Stimulated activated CD8-positive, alpha-beta memory T cell treated with anti-CD3 and anti-CD28 coated beads, Interleukin-4, amount 100 ng/mL, for 1 hour (primary cell): ENCODE measurements at places on chromosomes 16 and 17.
A peak's percentile ranks its signal among the peaks of the same experiment; 100 is the strongest.

- DNase-seq, result no peak
Measured at GRCh38 chr17:50947782-50948543, 81.8 kb upstream of the TOB1 start.

DNA sequence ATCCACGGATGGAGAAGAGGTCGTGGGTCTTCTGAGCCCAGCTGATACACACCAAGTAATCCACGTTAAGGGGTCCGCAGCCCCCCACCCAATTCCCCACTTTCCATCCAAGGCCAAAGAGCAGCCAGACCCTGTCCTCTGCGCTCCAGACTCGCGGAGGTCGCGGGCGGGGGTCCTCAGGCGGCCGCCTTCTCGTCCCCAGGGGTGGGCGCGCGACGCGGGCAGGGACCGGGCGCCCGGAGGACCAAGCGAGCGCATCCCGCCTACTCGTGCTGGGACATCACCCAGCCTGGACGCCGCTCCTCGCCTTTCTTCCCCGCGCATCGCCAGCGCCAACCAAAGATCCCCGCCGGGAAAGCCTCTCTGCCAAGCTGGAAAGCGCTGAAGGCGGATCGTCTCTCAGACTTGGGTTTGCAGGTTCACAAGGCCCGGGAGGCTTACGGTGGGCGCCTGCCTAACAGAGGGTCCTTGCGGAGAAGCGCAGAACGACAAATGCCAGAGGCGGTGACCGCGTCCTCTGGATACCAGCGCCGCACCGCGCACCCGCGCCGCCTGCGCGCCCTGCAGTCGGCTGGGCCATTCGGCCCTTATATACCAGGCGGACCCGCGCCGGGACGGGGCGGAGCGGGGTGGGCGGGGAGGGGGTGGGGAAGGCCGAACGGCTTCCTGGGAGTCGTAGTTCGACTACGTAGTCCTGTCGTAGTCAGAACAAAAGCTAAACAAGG is 471.6 kb downstream of the SOX9 start:
- peak; percentile 20 for DNase-seq

- DNase-seq, result no peak
Measured at GRCh38 chr17:80992948-80993624, 1.4 kb downstream of the CHMP6 start.

- DNase-seq, result no peak
Measured at GRCh38 chr17:28667870-28668269, 5.9 kb downstream of the SUPT6H start.

GRCh38 chr16:47144559-47144877 is 773 bp upstream of the NETO2 start:
- no peak for DNase-seq

DNA sequence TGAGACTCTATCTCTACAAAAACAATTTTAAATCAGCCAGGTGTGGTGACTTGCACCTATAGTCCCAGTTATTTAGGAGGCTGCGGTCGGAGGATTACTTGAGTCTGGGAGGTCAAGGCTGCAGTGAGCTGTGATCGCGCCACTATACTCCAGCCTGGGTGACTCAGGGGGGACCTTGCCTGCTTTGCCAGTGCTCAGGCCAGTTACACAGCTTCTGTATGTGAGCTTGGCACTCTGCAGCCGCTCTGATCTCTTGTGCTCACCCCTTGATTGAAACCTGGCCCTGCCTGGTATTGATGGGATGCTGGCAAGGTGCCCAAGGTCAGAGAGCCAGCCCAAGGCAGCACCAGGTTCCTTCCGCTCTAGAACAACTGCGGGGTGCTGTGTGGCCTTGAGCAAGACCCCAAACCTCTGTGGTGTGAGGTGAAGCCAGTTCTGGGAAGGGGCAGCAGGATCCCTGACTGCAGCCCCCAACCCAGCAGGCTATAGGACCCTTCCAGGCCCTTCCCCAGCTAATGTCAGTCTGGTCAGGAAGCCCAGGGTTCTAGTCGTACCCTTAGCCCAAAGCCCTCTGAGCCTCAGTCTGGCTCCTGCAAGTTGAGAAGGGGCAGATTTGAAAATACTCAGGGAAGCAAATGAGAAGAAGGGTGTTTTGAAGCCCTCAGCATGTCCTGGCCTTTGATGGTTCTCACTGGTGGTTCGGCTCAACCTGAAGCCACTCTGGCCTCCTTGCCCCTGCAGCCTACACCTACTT is 18.9 kb downstream of the MMP15 start:
- DNase-seq, result no peak

- no peak for DNase-seq
Measured at GRCh38 chr16:1201444-1201843, 23.6 kb downstream of the TPSG1 start.

DNA sequence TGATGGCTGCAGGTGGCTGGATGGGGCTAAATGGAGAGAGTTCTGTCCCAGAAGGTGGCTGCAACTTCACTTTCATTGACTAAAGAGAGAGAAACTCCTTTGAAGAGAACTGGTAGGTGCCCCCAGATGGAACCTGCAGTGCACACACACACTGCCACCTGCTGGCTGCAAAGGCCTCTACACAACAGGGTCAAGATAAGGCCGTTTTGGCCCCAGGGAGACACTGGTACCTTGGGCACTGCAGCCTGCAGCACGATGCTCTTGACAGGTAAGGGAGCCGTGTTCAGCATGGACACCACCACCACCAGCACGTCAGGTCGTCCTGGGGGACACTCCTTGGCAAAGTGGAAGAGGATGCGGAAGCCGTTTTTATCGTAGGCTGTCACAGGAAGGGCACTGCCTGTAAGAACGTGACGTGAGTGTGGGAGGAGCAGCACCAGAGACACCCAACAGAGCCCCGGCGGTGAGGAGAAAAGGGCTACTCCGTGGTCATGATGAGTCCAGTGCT is 22.7 kb downstream of the GGA3 start:
- DNase-seq, result peak; percentile 19

DNA sequence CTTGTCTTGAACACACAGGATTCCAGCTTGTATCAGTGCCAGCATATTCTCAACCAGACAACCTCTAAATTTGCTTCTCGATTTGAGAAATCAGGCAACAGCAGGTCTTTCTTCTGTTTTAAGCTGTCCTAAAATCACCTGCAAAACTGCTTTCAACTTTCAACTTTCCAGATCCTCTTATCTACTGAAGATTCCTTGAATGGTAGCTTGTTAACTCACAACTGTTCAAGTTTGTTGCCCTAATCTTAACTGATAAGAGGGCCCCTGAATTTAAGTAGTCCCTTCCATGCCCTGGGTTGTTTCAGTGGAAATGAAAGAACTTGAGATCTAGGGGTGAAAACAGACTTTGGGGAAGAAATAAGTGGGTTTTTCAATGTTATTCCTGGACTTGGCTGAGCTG is 57.2 kb downstream of the CHD9 start:
- DNase-seq, result no peak

GRCh38 chr16:73473713-73474112 is 425.8 kb upstream of the ZFHX3 start:
- no peak for DNase-seq

- DNase-seq, result no peak
Measured at GRCh38 chr17:80416940-80417293, 1.9 kb downstream of the ENDOV start.

DNA sequence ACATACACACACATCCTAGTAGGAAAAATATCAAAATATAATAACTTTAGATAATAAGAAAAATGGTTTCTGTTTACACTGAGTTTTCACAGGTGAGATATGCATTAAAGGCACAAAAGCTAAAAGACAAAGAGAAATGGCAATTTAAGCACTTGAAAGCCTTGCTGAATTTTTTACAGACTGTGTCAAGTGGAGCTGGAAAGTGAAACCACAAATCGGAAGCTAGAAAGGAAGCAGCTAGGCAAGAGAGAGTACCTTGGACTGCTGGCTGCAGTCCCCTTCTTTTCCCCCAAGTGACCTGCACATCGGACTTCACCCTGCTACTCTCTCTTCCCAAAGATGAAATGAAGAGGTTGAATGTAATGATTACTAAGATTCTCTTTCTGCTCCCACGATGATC is 135.1 kb downstream of the CDH13 start:
- DNase-seq, result no peak

DNA sequence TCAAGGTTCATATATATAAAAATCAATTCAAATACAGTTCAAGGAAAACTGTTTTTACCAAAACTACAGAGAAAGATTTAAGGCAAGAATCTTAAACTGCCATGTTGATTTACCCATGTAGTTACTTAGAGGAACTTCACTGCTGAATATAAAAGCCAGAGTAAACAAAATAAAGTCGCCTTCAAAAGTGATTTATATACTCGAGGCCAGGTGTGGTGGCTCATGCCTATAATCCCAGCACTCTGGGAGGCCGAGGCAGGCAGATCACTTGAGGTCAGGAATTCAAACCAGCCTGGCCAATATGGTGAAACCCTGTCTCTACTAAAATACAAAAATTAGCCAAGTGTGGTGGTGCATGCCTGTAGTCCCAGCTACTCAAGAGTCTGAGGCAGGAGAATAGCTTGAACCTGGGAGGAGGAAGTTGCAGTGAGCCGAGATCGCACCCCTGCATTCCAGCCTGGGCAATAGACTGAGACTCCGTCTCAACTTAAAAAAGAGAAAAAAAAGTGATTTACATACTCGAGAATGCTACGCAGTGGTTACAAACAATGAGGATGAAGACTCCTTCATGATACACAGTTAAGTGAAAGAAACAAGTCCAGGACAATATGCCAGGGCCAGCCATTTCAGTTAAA is 54.1 kb upstream of the CNEP1R1 start:
- DNase-seq, result no peak

GRCh38 chr17:51029142-51029541 is 91.5 kb downstream of the SPAG9 start:
- no peak for DNase-seq

- no peak for DNase-seq
Measured at GRCh38 chr17:50207315-50207714, 5.9 kb upstream of the COL1A1 start.

GRCh38 chr17:9028202-9028987 is 7.1 kb downstream of the NTN1 start:
- no peak for DNase-seq

GRCh38 chr16:49754495-49755312 is 101.2 kb downstream of the ZNF423 start:
- no peak for DNase-seq

DNA sequence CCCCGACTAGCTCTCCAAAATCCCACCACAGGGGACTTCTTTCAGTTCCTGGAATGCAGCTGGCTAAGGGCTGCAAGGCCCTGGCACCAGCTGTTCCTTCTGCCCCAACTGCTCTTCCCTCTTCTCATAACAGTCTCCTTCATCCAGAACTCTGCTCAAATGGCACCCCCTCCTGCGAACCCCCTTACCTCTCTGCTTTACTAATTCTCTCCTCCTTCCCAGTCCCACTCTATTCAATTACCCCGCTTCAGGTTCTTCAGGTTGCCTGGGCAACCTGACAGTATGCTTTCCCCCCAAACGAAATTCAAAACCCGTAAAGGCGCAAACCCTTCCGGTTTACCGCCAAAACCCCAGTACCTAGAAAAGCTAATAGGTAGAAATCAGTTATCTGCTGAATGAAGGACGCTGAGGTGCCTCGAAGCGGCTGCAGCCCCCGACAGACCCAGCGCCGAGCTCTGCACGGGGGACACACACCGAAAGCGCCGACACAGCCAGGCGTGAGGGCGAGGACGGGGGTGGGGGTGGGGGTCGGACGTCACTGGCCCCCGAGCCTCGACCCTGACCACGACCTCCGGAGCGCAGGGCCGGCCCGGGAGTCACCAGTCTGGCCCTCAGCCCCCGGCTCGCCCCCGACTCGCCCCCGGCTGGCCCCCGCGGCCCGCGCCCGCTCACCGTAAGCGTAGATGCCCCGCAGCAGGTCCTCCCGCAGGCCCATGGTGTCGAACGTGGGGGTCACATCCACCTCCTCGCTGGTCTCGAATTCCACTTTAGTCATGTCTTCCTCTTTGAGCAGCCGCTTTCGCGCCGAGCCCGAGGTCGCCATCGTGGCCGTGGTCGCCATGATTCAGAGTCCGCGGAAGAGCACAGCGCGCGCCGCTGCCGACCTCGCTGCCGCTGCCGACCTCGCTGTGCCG is 550 bp downstream of the EIF4A3 start:
- peak; percentile 8 for DNase-seq

GRCh38 chr17:1783834-1784611 is 22.2 kb downstream of the SERPINF1 start:
- DNase-seq, result no peak

GRCh38 chr17:66547151-66547865 is 244.9 kb downstream of the PRKCA start:
- DNase-seq, result no peak

GRCh38 chr17:193841-194806 is 12.7 kb upstream of the DOC2B start:
- no peak for DNase-seq

- DNase-seq, result no peak
Measured at GRCh38 chr17:77684803-77685798, 273.4 kb upstream of the TNRC6C start.

DNA sequence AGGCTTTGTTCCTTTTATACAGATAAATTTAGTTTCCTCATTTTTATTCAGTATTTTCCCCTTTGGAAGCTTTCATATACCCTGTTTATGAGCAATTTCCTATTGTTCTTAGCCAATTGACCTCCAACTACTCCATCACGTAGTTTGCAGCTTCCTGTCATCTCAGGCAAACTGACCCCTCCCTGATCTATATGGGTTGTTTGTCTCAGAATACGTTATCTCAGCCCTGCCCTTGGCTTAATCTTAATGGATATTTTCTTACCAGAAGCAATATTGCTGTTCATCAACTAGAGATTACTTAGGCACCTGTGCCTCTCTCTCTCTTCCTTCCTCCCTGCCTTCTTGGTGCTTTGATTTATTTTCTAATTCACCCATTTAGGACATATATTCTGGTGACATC is 81.2 kb downstream of the ZNF18 start:
- no peak for DNase-seq

- DNase-seq, result no peak
Measured at GRCh38 chr17:50268026-50268425, 6.2 kb upstream of the TMEM92 start.

DNA sequence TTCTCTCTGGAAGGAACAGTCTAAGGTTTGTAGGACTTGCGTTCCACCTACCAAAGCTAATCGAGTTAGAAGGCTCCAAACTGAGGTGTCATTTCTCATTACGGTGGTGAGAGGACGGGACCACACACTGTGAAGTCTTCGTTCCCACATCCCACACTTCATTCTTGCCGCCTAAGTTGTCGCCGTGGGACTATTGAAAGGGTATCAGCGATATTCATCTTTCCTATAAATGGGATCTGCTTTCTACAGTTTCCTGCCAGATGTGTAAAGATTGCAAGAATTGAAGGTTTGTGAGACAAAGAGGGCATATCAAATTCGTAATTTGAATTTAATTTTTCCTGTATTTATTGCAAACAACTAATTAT is 608 bp upstream of the TRIM37 start:
- DNase-seq, result no peak

DNA sequence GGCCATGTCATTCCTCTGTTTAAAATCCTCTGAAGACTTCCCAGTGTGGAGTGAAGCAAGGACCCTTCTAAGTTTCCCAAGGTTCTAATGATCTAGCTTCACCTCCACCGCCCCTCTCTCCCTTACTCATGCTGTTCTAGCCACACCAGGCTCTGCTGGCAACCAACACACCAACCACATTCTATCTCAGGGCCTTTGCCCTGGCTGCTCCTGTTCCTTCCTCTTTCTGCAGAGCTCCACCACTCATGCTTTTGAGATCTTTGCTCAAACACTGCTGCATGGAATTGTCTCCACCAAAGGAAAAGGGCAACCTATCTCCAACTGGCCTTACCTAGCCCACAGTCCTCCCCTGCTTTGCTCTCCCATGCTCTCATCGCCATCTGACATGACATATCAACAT is 128.7 kb downstream of the XYLT1 start:
- DNase-seq, result no peak
